T-helper 1 cell (primary cell): ENCODE measurements at places on chromosomes 4 and X.

DNA sequence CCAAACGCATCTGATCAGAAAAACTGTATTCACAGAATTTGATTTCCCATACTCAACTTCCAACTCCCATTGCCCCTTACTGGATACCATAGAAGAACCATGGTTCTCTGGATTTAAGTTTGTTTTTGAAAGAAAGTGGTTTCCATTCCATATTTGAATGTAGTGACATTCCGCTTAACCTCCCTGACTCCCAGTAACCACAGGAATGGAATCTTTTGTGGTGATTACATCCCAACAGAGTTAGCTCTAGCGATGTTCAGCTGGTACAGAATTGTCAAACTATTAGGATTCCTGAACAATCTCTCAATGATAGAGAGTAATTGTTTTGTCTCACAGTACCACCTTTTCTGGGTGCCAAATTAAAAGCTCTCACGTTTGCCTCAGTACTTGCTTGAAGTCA, 1.7 kb downstream of the NUDT10 start:
- DNase-seq: no peak

GRCh38 chrX:20527558-20528011, 260.9 kb upstream of the RPS6KA3 start:
- no peak for DNase-seq

- no peak for DNase-seq
Measured at GRCh38 chr4:62517716-62518115, 1317.6 kb downstream of the ADGRL3 start.

- DNase-seq: no peak
Measured at GRCh38 chrX:65488495-65488894, 46.1 kb downstream of the LAS1L start.

GRCh38 chr4:99635601-99636000, 22.0 kb downstream of the C4orf54 start:
- DNase-seq: no peak

GRCh38 chrX:103362474-103362873, 6.2 kb downstream of the TCEAL9 start:
- DNase-seq: no peak

DNA sequence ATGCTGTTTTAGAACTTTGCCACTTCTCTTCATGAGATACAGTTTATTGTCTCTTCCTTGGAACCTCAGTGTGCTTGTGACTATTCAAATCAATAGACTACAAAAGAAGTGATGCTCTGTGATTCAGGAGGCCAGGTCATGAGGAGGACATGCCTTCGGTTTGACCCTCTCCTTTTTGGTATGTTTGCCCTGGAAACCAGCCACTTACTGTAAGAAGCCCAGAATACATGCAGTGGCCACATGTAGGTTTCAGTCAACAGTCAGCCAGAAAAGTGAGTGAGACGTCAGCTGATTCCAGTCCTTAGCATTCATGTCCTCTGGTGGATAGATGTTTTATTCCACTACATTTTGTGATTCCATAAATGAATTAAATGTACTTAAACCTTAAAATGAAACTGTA, 328.7 kb downstream of the PCDH18 start:
- DNase-seq: no peak

DNA sequence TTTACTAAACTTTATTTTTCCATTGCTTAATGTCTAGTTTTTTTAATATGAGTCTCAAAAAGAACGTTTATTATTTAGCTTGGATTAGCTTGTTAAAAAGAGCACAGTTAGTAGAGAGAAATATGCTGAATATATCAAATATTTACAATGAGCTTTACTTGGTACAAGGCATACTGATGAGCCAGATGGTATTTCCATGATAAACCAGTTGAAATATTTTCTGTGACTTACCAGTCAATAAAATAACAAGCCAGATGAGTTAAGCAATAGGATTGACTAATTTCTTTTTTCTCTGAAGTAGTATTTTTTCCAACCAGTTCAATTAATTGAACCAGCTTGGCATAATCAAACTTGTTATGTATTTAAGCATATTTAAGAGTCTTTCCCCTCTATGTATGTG, 134.1 kb downstream of the KLHL34 start:
- DNase-seq: no peak

DNA sequence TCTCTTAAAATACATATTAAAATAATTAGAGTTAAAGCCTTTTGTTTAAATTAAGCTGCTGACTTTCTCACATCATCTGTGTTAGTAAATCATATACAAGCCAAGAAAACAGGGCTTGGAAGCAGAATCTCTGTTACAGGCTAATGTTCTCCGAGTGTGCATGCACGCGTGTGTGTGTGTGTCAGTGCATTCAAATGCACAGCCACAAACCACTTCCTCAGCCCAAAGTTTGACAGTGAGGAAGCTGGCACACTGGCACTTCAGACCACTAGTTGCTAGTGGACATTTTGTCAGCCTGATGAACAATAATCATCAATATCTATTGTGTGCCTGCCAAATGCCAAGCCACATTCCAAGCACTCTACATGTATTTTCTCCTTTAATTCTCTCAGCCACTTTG, 5.6 kb downstream of the MAOB start:
- no peak for DNase-seq

DNA sequence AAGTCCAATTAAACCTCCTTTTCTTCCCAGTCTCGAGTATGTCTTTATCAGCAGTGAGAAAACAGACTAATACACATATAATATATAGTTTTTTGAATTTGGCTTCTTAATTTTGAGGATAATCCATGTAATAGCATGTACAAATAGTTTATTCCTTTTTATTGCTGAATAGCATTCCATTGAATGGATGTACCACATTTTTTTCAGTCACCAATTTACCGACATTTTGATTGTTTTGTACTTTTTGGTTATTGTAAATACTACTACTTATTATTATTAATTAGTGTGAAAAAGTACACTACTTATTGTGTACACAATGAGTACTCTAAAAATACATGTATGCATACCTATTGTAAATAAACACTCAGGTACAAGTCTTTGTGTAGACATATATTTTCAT, 42.3 kb upstream of the ANXA10 start:
- no peak for DNase-seq

DNA sequence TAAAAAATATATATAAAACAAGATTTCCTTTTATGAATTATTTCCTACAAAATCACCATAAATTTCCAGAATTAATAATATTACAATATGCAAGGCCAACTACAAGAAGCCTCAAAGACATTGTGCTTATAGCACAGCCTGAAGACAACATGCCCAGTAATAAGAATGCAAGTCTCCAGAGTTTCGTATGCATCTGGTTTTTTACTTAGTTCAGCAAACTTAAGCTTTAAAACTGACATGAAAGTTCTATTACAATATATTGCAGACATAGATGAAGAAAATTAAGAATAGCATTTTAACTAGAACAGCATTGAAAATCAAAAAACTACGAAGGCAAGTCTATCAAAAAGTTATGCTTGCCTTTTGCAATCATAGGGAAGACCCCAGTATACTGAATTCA, 107.6 kb downstream of the PRDM5 start:
- no peak for DNase-seq

DNA sequence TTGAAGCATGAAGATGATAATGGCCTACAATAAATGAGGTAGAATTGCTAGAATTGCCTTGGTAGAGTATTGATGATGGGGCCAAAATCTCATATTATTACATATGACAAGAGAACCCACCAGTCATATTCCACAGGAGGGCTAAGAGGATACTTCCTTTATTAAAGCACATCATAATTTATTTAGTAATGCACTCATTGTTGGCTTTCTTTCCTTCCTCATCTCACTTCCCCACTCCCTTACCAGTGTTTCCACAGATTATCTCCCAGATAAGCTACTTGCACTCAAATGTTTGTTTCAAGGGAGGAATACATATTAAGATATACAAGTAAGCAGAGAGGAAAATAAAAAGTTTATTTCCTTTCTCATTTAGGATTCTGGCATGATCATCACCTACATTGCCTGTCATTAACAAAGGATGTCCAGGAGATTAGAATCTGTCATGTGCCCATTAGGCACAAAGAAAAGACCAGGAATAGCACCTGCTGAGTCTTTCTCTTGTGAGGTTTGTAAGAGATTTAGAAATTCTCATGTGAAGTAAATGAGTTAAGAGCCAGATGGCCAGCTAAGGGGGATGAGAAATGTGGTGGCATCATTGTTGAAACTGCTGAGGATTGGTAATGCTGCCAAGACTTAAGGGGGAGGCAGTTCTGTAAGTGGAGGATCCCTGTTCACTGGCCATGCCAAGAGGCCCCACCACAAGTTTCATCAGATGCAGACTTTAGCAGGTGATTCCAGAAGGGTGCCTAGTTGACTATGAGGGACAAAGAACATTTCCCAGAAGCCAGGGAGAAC, 52.4 kb upstream of the PRDM8 start:
- no peak for DNase-seq

DNA sequence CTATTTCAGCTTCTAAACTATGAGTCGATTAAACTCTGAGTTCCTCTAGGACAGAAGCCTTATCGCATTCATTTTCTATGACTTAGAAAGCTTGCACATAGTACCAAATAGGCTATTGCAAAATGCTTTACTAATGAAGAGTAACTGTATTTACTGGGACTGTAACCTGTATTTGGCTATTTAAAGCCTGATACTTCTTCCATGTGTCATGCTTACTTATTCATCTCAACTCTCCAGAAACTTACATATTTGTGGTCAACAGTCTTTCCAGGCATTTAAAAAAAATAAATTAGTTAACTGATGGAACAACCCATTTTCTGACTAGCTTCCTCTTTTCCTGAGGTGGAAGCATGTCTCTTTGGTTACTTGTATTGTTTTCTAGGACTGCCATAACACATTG, 467.9 kb downstream of the PCDH11X start:
- no peak for DNase-seq
